Hypothalamus (tissue), 51 donors: ENCODE measurements at places on chromosomes 2 and 18.

GRCh38 chr18:79458131-79458838, 62.6 kb downstream of the NFATC1 start:
- DNase-seq = no peak

DNA sequence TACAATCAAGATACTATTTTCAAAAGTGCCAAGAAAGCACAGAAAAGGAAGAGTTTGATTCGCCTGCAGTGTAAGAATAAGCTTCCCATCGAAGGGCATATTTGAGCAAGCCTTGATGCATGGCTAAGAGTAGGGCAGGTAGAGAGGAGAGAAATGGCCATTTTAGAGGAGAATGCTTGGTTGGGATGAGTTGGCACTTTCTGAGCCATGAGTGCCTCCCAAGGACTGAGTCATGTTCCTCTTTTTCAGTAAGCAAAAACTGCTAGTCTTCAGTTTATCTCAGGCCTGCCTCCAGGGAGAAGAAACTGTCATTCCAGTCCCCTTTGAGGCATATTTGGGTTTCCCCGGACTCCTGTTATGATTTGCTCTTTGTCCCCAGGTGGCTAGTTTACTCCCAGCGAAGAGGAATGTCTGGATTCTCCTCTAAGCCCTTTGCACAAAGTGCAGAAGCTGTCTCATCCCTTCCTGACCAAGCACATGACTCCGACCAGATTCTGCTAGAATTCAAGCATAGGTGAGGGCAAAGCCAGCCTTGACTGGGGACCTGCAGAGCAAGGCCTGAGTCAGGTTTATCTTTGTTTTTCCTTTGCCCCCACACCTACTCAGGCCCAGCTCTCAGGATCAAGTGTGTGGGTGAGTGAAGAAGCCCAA, 115.2 kb downstream of the TTC32 start:
- DNase-seq = no peak

- no peak for DNase-seq
Measured at GRCh38 chr2:31475692-31476091, 61.1 kb upstream of the XDH start.

DNA sequence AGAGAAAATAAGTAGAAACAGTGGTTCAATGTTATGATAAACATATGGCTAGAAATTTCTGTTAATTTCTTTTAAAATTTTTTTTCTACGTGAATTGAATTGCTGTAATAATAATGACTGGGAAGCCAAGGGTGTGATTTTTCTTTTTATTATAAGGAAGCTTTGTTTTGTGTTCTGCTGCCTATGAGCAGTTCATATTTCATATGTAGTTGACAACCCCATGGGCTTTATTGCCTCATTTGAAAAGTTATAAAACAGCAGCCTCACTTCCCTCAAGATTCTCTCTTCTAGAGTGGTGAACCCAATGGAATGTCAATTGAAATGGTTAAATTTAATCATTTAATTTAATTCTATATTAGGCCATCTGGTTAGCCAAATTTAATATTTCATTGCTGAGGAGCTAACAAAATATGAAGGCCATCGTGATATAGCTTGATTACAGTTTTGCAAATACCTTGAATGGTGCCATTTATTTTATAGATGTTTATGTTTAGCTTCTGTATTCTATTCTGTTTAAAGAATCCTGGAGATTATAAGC, 72.6 kb upstream of the DOCK10 start:
- DNase-seq = no peak

GRCh38 chr2:71938659-71939587, 208.7 kb downstream of the CYP26B1 start:
- no peak for DNase-seq

GRCh38 chr18:36432880-36433555, 135.5 kb downstream of the FHOD3 start:
- no peak for DNase-seq
